ENCODE measurements at places on chromosomes 1 and 21. TPM values are rescaled to one million over a fixed set of nuclear protein-coding genes. Genes with fewer than 3 reads are reported as not detected.
A peak's percentile ranks its signal among the peaks of the same experiment; 100 is the strongest.

DNA sequence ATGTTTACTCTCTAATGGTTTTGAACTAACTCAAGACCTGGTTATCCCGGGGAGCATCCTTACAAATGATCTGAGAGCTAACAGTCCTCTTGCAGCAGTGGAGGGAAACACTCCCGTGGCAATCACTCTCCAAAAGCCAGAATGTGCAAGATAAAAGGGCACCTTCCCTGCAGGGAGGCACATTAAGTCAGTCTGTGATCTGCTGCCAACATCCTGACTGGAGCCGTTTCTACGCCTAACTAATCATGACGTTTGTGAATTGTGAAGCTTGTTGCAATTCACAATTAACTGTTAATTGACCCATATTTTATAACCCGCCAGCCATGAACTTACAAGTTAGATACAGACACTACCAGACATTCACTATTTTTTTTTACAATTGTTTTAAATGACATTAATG, 52.1 kb upstream of the LGALS8 start:
- DNase-seq: no peak

GRCh38 chr1:213728593-213729536, 258.9 kb upstream of the PROX1 start:
- DNase-seq: no peak

DNA sequence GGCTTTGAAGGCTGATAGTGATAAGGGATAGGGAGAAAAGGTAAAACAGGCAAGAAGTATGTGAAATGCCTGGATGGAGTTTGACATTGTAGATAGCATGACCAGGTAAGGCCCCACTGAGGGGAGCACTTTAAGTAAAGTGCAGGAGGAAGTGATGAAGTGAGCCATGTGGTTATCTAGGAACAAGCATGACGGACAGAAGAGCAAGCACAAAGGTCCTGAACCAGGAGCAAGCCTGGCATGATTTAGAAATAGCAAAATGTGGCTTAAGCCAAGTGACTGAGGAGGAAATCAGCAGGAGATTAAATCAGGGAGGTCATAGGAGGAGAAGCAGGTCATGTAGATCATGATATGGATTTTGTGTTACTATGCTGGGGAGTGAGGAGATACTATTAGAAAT, 129.2 kb downstream of the GLUL start:
- no peak for DNase-seq

DNA sequence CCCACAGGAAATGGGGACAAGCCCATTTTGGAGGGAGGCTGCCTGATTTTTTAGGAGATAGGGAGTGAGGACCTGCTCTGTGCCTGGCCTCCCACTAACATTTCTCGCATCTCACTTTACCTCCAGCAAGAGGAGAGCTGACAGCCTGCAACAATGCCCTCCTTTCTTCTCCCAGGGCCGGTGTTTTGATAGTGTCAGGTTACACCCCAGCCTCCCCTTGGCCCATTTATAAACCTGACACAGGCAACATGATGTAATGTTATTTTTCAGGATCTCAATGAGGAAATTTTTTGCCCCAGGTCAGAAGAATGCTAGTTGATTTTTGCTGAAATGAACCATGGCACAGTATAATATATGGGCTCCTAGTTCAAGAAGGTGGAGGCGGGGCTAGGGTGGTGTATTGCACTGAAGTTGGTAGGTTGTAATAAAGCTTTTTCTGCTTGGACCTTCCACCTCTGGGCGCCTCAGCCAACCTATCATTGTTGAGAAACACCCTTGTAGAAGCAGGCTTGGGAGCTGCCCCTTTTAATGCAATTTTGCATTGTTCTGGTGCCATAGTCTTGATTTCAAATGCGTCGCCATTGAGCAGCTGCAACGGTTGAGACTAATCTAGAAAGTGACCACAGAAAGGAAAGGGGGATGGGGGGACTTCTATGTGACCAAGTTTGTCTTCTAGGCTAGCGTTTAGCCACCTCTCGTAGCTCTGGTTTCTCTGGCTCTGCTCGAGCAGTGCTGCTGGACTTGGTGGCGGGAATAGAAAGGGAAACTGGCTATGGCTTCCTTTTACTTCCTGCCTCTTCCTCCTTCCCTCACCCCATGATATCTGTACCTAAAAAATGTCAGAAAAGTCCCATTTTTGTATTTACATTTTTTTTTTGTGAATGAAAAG, 53.0 kb downstream of the PBX1 start:
- DNase-seq: peak; percentile 33

DNA sequence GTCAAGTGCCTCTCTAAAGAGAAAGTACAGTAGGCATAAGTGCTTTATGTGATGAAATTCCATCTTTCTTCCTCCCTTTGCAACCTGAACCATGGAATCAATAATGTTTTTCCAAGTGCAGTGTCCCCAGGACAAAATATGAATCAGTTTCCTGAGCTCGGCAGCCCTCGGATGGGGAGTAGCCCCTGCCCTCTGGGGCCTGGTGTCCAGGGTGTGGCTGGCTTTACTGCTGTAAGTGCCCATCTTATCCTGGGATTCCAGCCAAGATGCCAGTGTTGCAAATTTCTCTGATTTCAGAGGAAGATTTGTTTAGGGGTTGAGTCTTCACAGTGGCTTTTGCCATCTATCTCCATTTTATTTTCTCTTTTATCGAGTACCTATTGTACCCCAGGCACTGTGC, 40.5 kb upstream of the SRP9 start:
- no peak for DNase-seq

- no peak for DNase-seq
These were observed 39.3 kb downstream of the XKR8 start for GRCh38 chr1:27999055-27999454.

DNA sequence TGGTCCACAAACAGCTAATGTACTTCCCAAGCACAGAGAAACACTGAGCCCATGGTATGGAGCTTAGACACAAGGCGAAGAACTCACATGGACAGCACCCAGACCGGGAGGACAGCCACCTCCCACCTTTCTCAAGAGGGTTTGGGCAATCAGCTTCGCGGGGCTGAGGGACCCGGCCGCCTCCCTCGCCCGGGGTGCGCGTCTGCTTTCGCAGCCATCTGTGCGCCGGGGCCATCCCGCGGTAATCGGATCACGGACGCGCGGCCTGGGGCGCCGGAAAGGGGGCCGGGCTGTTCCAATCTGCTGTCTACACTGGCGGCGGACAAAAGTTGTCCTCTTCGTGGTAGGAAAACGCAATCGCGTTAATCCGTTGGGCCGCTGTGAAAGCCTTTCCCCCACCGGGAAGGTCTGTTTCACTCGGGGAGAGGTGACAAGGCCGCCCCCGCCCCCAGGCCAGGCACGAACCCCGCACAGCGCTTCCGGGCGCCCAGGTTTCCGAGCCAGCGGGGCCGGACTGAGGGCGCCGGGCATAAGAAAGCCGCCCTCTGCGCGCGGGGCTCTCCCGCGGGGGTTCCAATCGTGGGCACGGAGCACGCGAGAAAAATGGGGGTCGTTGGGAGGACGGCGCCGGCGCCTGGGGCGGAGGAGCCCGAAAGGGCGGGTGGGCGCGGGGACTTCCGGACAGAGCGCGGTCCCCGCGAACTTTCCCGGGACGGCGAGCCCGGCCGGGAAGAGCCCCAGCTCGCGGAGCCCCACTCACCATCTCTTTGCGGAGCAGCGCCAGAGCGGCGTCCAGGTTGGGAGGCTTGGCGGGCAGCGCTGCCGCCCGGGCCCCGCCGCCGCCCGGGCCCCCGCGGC, 664 bp downstream of the FAM89A start:
- peak; percentile 44 for DNase-seq

DNA sequence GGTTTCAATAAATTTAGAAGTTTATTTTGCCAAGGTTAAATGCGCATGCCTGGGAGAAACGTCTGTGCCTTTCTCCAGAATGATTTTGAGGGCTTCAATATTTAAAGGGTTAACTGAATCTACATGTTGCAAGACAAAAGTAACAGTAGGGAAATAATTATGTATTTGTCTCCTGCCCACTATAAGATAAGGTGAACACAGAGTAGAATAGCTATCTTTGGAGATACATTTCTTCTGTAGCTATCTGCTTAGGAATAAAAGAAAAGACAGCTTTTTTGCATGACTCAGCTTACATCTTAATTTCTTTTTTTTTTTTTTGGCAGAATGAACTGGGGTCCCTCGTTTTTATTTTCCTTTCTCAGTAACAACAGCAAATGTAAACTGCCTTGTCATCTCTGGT, 1351.6 kb downstream of the AMY1C start:
- no peak for DNase-seq

DNA sequence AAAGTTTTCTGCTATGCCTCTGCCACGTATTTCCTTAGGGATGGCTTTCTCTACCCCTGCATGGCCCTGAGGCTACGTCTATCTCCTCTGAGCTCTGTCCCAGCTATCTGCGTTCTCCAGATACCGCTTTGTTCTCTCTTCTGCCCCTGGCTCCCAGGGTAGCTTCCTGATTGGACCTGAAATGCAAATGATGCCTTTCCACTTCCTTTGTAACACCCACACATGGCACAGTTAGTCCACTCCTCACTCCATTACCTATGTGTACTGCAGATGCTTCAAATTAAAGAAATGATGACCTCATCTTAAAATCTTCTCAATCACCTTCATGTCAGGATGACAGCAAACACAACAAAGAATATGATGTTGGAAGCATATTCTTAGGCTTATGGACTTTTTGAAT, 138.6 kb upstream of the POGK start:
- no peak for DNase-seq

GRCh38 chr1:57112148-57112547, 146.3 kb upstream of the C8B start:
- no peak for DNase-seq

DNA sequence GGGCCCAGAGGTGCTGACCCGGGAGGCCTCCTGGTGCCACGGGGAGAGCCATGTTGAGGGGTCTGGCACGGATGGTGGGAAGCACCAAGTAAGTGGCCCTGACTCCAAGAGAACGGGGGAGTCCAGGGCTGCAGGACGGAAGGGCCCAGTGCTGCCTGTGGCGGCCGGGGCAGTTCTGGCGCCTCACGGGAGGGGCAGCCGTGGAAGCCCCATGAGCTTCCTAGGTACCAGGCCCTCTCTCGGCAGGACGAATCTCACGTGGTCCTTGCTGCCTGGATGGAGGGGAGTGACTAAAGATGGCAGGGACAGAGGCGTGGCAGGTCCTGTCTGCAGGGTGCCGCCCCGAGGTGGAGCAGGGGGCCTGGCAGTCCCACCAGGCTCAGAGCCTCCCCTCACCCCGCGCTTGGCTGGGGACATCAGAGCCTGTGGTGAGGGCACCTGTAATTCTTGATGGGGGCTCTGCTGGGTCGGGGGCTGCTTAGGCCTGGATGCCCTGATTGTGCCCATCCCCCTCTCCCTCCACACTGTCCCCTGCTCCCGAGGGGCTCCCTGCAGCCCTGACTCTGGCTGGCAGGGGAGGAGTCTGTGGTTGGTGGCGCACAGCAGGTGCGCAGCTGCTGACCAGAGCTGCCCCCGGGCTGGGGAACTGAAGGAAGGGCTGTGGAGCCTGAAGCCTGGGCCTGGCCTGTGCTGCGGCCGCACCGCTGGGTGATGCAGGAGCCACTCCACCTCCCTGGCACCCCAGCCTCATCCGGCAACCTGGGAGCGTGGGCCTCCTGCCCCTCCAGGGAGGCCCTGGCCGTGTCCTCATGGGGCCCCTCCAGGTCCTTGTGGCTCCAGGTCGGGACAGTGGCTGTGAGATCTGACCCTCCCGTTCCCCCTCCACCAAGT, 31.4 kb downstream of the POFUT2 start:
- no peak for DNase-seq

DNA sequence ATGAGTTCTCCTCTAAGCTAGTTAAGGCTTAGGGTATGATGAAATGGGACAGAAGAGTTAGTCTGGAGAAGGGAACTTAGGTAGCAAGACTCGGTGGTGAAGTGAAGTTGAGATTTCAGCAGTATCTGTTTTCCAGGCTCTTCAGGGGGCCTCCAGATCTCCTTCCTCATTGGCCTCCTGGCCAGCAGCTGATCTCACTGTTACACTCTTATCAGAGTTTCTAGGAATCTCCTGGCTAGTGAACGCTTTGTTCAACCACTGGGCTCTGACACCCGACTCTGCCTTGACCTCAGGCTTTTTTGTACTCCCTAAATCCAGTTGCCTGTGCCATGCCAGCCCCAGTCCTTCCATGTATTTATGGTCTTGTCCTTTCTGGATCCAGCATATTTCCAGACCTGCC, 311.0 kb downstream of the ASTN1 start:
- peak; percentile 9 for DNase-seq

The OR6N1 gene
- total RNA-seq: not detected

The FALEC gene
- 0.46 TPM for total RNA-seq

The SPRR2B gene
- total RNA-seq: not detected

The SNRNP40 gene
- total RNA-seq: 18.9 TPM

The PUM1 gene
- 69.7 TPM for total RNA-seq

Measured in heart right ventricle (tissue), 16 donors.